Stimulated activated CD8-positive, alpha-beta memory T cell treated with anti-CD3 and anti-CD28 coated beads, Interleukin-7, amount 100 ng/mL, for 1 hour (primary cell): ENCODE measurements at places on chromosomes 1 and 21.

DNA sequence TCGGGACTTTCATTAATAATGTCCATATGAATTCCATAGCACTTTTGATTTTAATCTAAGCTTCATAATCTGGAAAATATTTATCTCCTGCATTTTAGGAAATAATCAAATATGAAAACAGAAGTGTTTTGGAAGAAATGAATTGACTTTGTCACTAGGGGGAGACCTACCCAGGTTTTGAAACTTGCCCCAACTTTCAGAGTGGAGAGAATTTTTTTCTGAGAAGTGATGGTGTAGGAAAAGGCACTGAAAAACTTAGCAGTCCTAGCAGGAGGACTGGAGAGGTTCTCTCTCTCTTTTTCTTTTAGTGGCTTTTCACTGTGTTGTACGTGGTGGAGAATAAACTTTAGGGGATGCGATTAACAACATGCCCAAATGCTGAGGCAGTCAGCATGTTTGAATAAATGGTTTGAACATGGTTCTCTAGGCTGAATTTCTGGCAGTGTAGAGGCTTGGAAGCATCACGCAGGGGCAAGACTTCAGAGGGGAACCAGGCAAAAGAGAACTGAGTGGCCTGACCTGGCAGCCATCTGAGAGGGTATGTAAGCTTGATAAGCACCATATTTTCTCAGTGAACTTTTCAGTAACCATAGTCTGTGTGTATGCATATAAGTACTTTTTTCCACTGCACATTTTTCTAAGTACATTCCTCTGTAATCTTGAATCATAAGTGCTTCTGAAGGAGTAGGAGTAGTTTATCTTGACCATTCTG lies 68.3 kb upstream of the NEK7 start:
- DNase-seq = no peak

- no peak for DNase-seq
These were observed 651.3 kb downstream of the PTPRC start for GRCh38 chr1:199290186-199290585.

DNA sequence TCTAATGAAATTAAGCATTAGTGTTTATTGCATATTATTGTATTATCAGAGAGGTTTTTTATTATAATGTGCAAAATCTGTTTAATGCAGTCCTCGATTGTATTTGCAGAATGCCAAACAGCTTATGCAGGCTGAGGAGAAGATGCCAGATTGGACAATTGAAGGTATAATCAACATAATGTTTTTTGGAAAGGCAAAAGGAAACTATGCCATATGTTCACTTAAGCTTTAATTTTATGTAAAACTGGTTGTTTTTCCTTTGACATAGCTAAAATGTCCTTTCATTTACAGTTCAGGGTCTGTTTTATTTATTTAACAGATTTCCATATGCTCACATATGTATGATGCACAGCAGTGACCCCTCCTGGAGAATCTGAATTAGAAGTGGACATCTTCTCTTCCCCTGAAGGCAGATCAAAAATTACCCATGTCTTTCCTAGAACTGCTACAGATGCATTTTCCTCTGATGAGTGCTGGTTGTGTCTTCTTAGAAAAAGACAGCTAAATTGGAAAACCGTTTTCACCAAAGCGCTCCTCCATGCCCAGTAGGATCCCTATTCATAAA lies 143.5 kb upstream of the USH2A start:
- no peak for DNase-seq

GRCh38 chr1:43420874-43421273 lies 31.2 kb downstream of the SZT2 start:
- no peak for DNase-seq

DNA sequence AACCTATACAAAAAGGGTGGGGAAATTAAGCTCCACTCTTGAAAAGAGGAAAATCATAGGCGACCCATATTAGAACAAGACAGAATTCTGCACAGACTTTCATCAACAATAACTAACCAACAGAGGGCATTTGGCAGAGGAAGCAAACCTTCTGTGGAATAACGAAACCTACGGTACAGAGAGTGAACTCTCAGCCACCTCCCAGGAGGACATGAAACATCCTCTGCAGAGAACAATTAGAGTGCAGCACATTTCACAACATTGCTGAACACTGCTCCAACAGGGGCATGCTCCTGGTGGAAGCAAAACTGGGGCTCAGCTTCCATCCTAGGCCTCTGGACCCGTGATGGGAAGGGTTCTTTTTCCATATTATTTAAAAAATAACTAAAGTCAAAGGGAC lies 110.9 kb downstream of the KCNJ15 start:
- DNase-seq = no peak

DNA sequence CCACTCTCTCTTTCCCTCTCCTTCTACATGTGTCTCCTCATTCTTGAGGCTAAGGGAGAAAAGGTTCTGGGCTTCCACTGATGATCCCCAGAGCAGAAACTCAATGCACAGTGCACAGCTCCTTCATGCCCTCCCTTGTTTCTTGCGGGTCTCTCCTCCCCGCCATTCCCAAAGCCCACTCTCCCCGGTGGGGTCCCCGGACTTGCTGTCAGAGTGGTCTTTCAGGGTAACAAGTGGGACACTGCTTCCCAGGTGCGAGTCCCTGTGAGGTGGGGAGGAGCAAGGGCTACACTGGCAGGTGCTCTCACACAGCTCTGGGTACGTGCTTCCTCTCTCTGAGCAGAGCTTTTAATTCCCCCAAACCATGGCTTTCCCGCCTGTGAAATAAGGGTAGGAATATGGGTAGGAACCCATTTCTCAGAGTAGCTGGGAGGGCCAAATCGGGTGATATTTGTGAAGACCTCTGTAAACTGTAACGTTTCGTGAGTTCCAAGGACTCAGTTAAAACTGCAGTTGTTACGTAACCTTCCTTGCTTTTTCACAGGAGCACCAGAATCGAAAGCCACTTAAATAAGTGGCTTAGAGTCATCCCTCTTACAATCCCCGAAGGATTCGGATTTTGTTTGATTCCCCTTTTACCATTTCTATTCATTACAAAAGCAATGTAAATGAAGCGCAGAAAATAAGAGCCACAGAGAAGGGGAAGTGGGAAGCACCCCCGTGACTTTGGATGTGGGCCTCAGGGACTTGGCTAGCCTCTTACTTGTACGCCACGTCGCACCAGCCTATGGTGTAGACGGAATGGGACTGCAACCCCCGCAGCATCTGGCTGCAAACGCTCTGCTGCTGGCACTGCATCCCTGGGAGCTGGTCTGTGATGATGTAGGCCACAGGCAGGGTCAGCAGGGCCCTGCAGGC lies 6.2 kb downstream of the PGLYRP3 start:
- DNase-seq = no peak

GRCh38 chr1:117284399-117285215 lies 73.9 kb upstream of the VTCN1 start:
- no peak for DNase-seq

DNA sequence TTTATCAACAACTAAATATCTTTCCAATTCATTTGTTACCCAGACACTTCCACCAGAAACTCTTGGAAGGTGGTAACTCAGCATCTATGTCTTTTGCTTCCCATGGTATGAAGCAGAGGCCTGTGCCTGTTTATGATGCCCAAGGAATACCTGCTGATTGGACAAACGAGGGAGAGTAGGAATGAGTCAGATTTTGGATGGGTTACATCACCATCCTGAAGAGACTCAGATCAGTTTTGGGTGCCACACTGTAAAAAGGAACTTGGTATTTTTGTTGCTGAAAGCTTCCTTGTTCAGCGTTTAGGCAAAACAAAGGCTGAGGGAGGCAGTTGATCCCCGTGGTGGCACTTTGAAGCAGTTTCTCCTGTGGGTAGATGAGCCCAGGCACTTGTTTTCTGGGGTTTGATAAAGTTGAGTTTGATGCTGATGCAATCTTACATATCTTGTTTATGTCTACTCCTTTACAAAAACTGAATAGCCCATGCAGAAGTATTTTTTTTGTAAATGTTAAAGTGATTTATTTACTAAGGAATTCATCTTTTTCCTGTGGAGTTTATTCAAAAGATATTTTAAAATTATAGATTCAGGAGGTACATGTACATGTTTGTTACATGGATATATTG lies 26.7 kb upstream of the CYP4X1 start:
- no peak for DNase-seq

DNA sequence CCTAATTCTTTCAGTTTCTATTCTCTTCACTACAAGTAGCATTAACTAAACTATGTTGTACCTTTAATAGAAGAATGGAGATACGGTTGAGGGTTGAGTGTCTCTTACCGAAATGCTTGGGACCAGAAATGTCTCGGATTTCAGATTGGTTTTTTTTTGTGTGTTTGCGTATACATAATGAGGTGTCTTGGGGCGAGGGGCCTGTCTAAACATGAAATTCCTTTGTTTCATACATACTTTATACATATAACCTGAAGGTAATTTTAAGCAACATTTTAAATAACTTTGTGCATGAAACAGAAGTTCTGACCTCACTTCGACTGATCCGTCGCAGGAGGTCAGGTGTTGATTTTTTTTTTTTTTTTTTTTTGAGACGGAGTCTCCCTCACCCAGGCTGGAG lies 36.3 kb upstream of the MYOCOS start:
- no peak for DNase-seq

GRCh38 chr1:55712148-55712547 lies 497.0 kb upstream of the USP24 start:
- no peak for DNase-seq

GRCh38 chr21:41121785-41122415 lies 46.1 kb upstream of the BACE2 start:
- no peak for DNase-seq

DNA sequence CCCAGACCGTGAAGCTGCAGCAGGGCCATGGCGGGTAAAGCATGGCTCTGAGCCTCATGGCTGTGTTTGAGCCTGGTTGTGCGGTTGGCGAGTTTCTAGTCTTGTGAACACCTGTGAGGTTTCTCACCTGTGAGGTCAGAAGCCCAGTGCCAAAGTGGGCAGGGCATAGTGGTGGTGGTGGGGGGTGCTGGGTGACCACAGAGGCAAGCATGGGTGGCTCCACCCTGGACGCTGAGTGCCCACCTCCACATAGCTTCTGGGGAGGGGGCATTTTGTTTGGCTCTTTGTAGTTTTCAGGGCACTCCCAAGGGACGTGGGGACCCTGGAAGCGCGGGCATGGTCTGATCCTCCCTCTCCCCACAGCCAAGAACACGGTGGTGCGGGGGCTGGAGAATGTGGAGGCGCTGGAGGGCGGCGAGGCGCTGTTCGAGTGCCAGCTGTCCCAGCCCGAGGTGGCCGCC lies 91.1 kb downstream of the TRIM11 start:
- DNase-seq = no peak

DNA sequence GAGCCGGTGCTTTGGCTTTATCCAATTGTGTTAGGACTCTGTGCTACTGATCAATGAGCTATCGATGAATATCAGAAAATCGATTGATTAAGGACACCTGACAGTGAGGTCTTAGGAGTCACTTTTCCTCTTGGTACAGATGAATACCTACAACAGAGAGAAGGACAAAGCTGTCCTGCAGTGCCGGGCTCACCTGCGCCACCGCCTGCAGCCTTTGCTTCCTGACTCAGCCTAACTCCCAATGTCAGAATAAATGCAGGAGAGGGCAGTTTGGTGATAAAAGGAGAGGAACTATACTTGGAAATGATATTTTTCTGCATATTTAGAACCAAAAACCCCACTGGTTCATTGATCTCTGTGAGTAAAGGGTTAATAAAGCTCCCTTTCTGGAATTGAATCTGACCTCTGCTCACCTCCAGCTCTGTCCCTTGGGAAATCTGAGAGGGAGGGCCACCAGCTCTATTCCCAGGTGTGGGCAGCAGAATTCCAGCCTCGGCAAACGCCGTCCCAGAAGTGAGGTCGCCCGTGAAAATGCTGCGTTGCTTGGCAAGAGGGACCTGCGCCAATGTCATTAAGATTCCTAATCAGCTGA lies 39.3 kb downstream of the POFUT2 start:
- DNase-seq = no peak

GRCh38 chr1:161179698-161180097 lies 2.4 kb upstream of the B4GALT3 start:
- DNase-seq = no peak

- DNase-seq = no peak
These were observed 5.5 kb downstream of the LAPTM5 start for GRCh38 chr1:30751830-30752650.

DNA sequence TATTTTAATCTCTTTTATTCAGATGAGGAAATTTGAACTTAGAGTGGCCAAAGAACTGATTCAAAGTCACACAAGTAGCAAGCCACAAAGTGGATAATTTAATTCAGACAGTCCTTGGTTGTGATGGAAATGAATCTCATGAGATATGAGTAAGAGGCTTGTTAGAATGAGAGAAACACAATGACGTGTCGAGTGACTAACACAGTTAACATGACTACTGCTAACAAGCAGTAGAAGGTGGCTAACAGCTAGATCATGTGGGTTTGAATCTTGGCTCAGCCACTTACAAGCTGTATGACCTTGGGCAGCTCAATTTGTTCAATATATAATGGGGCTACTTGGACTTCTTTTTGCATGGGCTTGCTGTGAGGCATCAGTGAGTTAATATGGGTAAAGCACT lies 104.5 kb upstream of the LMO4 start:
- no peak for DNase-seq

- DNase-seq = no peak
These were observed 131.5 kb upstream of the ZNF644 start for GRCh38 chr1:91153341-91153740.

GRCh38 chr1:46134660-46135331 lies 2.4 kb upstream of the PIK3R3 start:
- DNase-seq = no peak

DNA sequence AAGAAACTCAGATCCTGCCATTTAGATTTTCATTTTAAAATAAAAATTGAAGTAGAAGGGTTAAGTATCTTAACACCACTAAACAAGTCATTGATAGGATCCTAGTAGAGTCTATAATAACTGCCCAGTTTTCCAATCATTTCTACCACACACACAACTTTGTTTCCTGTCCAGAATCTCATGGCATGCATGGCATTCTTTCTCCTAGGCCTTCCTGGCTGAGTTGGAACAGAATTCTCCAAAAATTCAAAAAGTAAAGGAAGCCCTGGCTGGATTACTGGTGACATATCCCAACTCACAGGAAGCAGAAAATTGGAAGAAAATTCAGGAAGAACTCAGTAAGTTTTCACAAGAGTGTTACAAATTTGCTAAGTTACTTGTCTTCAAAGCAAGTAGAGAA lies 111.4 kb upstream of the BMP8A start:
- DNase-seq = no peak

DNA sequence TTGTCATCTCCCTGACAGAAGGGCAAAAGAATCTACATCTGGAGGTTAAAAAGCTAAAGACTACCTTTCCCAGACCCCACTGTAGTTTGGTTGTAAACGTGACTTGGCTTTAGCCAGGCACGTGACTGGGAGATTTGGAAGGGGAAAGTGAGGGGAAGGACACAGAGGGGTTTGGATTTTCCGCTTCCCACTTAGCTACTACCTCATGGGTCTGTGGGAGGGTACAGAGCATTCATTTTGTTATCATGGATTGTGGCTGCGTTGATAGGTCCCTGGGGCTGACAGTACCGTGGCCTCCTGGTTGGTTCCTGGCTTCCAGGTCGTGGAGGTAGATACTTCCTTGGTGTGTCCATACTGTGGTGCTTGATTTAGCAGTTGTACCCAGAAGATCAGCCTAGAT lies 2.6 kb downstream of the CHD1L start:
- no peak for DNase-seq

DNA sequence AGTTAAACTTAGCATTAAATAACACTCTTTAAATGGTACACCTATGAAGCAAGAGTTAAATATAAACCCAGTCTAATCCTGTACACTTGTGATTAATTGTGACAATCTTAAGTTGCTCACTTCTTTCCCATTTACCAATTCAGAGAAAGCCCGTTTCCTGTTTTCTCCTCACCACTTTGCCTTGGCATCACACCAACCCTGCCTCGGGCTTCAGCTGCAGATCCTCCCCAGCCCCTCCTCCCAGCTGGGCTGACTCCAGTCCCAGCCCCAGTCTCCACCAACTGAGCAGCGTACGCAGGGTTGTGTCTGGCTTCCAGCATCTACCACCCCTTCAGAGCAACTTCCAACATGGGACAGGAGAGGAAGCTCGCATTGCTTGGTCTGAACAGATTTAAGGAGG lies 4.1 kb downstream of the PYCR2 start:
- DNase-seq = no peak
